ENCODE measurements at places on chromosomes 1 and 21. TPM values are rescaled to one million over a fixed set of nuclear protein-coding genes. Genes with fewer than 3 reads are reported as not detected.

FAM110D gene
- total RNA-seq, result 0.92 TPM

NHLH1 gene
- 1.3 TPM for total RNA-seq

YY1AP1 gene
- 111 TPM for total RNA-seq

GSTM4 gene
- total RNA-seq, result 47.0 TPM

HUNK gene
- 12.0 TPM for total RNA-seq

CFAP74 gene
- total RNA-seq, result 20.4 TPM

EFNA1 gene
- total RNA-seq, result 51.1 TPM

FGR gene
- total RNA-seq, result 14.2 TPM

MMP23B gene
- total RNA-seq, result 6.5 TPM

UBE2U gene
- not detected for total RNA-seq

RAB42 gene
- 1.5 TPM for total RNA-seq

CTTNBP2NL gene
- 30.3 TPM for total RNA-seq

PTPN22 gene
- total RNA-seq, result not detected

VSIG8 gene
- not detected for total RNA-seq

RAP1GAP gene
- 171 TPM for total RNA-seq

VCAM1 gene
- total RNA-seq, result 2.8 TPM

C4BPA gene
- not detected for total RNA-seq

F13B gene
- not detected for total RNA-seq
